ENCODE measurements at places on chromosomes 11 and 22. TPM values are rescaled to one million over a fixed set of nuclear protein-coding genes. Genes with fewer than 3 reads are reported as not detected.

LIF gene
- 0.17 TPM for total RNA-seq

RBFOX2 gene
- 2.4 TPM for total RNA-seq

C22orf42 gene
- total RNA-seq, result not detected

TMEM25 gene
- 18.5 TPM for total RNA-seq

OR10A2 gene
- total RNA-seq, result not detected

C11orf97 gene
- not detected for total RNA-seq

DNA sequence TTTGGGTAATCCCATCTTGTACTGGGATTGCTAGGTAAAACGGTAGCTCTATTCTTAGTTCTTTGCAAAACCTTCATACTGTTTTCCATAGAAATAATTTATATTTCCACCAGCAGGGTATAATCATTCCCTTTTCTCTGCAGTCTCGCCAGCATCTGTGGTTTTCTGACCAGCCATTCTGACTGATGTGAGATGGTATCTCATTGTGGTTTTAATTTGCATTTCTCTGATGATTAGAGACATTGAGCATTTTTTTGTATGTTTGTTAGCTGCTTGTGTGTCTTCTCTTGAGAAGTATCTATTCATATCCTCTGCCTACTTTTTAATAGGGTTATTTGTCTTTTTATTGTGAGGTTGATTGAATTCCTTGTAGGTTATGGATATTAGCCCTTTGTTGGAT lies 220.9 kb downstream of the PGR start:
- no peak for DNase-seq
- no peaks in the 10 kb centered on the region for H3K36me3 ChIP-seq
- no peak overlapping the region for H3K27ac ChIP-seq
- H3K4me1 ChIP-seq, result no peaks in the 10 kb centered on the region
- H3K4me3 ChIP-seq, result no peak overlapping the region

- no peak within 1 kb of the TSS for H3K27ac ChIP-seq
- H3K36me3 ChIP-seq, result no peaks in the 10 kb centered on the region
- peak within 1 kb of the TSS; percentile 67 for H3K4me3 ChIP-seq
- DNase-seq, result peak; percentile 13
- peaks cover 17% of the 10 kb centered on the region for H3K4me1 ChIP-seq
These were observed at the start of gene OSBP2 for GRCh38 chr22:30694640-30695350. TSS of gene OSBP2 (plus strand) at chr22:30694874. CDS start at chr22:30694910, 36 bp downstream.

DNA sequence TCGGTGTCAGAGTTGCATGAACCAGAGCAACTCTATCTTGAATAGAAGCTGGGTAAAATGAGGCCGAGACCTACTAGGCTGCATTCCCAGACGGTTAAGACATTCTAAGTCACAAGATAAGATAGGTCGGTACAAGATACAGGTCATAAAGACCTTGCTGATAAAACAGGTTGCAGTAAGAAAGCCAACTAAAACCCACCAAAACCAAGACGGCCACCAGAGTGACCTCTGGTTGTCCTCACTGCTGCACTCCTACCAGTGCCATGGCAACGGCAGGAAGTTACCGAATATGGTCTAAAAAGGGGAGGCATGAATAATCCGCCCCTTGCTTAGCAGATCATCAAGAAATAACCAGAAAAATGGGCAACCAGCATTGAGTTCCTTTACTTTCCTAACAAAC lies 2.4 kb upstream of the KAT5 start:
- no peak for DNase-seq
- H3K4me3 ChIP-seq, result no peak overlapping the region
- no peak overlapping the region for H3K27ac ChIP-seq
- H3K4me1 ChIP-seq, result peaks cover 35% of the 10 kb centered on the region

DNA sequence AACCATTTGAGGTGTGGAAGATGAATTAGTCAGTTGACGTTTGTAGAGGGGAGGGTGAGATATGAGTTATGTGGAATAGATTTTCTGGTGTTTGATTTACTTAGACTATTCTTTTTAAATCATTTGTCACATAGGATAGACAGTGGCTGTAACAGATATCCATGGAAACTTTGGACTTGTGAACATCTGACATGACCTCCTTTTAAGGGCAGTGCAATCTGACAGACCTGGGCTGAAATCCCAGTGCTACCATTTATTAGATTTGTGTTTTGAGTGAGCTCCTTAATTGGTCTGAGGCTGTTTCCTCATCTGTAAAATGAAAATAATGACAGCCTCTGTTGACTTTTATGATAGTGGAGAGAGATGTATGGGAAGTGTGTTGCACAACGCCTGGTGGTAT lies 159.9 kb downstream of the TEAD1 start:
- no peak overlapping the region for H3K27ac ChIP-seq
- peaks cover 37% of the 10 kb centered on the region for H3K27me3 ChIP-seq
- no peaks in the 10 kb centered on the region for H3K36me3 ChIP-seq
- H3K4me3 ChIP-seq, result no peak overlapping the region
- no peak for DNase-seq

GRCh38 chr11:60756307-60757032 lies at the start of gene MS4A15:
TSS of gene MS4A15 (plus strand) at chr11:60756867. CDS start at chr11:60763734, 6,867 bp downstream.
- no peak for DNase-seq
- H3K27ac ChIP-seq, result no peak within 1 kb of the TSS
- no peaks in the 10 kb centered on the region for H3K4me1 ChIP-seq
- H3K36me3 ChIP-seq, result no peaks in the 10 kb centered on the region

GRCh38 chr11:70625582-70626518 lies 227.5 kb downstream of the CTTN start:
- DNase-seq, result no peak
- no peaks in the 10 kb centered on the region for H3K4me1 ChIP-seq
- no peak overlapping the region for H3K27ac ChIP-seq
- no peaks in the 10 kb centered on the region for H3K27me3 ChIP-seq

DNA sequence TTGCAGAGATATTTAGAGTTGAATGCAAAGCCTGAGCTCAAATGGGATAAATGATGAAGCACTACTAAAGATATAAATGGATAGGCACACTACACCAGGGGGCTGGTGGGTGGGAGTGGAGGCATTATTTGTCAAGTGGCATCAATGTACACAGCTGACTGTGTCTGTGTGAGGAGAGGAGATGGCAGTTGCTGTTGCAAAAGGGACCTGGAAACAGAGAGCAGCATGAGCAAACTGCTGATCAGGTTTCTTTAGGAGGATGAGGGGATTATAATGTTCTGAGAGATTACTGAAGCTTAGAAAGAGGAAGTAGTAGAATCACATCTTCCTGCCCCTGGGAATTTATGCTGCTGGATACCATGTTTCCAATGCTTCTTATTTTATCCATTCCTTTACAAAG lies 39.4 kb upstream of the LIN7C start:
- H3K27ac ChIP-seq, result no peak overlapping the region
- H3K4me3 ChIP-seq, result no peak overlapping the region

GRCh38 chr11:64891215-64891848 lies 12.9 kb upstream of the EHD1 start:
- no peak overlapping the region for H3K27ac ChIP-seq
- H3K4me1 ChIP-seq, result peaks cover 29% of the 10 kb centered on the region
- peaks cover 13% of the 10 kb centered on the region for H3K36me3 ChIP-seq

DNA sequence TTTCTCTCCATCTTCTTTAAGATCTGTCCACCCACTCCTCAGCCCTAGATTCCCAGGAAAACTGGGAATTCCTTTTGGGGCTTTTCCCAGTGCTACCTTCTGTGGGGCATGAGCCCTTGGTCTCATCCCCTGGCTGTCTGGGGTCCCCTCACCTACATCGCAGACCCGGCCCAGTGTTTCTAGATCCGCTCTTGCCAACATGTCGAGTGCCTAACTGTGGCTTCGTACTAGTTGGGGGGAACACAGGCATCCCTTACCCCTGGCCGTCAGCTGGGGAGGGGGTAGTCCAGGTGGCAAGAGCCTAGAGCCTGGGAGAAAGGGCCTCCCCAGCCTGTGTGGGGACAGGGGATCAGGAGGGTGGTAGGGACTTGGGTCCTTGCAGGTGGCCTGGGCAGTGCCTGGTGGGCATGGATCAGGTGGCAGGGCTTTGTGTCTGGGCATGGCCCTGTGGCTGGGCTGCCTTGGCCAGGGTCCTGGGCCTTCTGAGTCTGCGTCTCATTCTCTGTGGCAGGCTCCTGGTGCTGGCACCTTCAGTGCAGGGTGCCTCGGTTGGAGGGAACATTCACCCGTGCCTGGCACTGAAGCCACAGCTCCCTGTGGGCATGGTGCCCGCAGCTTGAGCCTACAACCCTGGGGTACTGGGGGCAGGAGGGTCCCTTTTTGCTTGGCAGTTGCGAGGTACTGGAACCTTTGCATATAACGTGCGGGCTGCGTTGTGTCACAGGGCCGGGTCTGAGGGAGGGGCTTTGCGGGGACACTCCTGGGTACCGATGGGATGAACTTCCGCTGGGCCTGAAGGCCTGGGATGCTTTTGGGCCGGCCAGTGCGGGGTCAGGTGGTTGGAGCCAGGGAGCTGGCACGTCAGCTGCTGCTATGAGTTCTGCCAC lies 4.1 kb downstream of the KCNQ1 start:
- no peaks in the 10 kb centered on the region for H3K27me3 ChIP-seq
- no peak overlapping the region for H3K27ac ChIP-seq
- H3K4me1 ChIP-seq, result peaks cover 51% of the 10 kb centered on the region
- H3K36me3 ChIP-seq, result peaks cover 8% of the 10 kb centered on the region

- H3K27ac ChIP-seq, result no peak overlapping the region
- no peaks in the 10 kb centered on the region for H3K27me3 ChIP-seq
- no peak overlapping the region for H3K4me3 ChIP-seq
- peaks cover 13% of the 10 kb centered on the region for H3K4me1 ChIP-seq
- DNase-seq, result peak; percentile 72
These were observed 5.7 kb downstream of the CDCA5 start for GRCh38 chr11:65078151-65078550.

Measured in CD4-positive, alpha-beta T cell (primary cell).